ENCODE measurements at places on chromosomes 16 and 17. TPM values are rescaled to one million over a fixed set of nuclear protein-coding genes. Genes with fewer than 3 reads are reported as not detected.

The FBXO39 gene
- not detected for total RNA-seq

The PLCG2 gene
- 15.0 TPM for total RNA-seq

The EPOP gene
- not detected for total RNA-seq

The PROCA1 gene
- 1.8 TPM for total RNA-seq

The SYT17 gene
- total RNA-seq = 4.9 TPM

The C17orf78 gene
- not detected for total RNA-seq

The HS3ST3A1 gene
- 1.2 TPM for total RNA-seq

The VPS25 gene
- 85.6 TPM for total RNA-seq

The FBXW10B gene
- total RNA-seq = 0.75 TPM
